ENCODE measurements at places on chromosomes 7 and 10.

DNA sequence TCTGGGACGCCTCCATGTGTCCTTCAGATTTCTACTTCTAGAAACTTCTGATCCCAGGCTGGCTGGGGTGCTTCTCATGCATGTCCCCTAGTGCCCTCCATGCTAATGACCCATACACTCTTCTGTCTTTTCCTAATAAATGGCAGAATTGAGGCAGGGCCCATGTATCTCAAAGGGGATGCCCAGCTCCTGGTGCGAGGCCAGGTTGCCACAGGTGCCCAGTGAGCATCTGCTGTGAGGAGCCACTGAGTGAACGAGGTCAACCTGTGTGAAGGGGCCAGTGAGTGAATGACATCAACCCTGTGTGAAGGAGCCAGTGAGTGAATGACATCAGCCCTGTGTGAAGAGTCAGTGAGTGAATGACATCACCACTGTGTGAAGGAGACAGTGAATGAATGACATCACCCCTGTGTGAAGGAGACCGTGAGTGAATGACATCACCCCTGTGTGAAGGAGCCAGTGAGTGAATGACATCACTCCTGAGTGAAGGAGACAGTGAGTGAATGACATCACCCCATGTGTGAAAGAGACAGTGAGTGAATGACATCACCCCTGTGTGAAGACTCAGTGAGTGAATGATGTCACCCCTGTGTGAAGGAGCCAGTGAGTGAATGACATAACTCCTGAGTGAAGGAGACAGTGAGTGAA lies 478.9 kb downstream of the PTPRN2 start:
- no peak for DNase-seq

DNA sequence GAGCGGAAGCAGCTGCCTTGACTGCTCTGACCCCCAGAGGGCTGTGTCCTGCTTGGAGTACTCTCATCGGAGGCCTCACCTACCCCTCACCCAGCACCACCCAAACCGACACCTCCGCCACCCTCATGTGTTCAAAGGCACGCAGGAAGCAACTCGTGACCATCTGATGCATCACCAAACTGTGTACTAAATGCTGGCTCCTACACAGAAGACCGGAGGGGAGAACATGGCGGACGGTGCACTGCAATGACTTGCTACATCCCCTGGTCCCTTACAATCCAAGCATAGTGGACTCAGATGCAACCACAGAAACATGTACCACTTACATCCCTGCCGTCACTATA lies 3.4 kb downstream of the PDAP1 start:
- no peak for DNase-seq

DNA sequence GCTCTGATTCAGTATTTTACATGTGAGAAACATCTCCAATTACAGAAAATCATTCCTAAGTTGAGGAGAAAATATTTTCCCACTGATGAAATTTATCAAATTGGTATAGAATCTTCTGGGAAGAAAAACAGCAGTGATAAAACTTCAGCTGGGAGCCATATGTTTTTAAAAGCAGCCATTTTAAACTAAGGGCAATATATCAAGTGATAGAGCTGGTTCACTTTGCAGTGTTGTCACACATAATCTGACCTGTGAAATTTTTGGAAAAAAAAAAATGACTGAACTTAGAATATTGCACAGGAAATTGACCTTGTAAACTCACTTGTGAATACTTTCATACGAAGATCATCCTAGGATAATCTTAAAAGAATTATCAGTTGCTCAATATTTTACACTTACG lies 10.5 kb upstream of the EZH2 start:
- DNase-seq: no peak

DNA sequence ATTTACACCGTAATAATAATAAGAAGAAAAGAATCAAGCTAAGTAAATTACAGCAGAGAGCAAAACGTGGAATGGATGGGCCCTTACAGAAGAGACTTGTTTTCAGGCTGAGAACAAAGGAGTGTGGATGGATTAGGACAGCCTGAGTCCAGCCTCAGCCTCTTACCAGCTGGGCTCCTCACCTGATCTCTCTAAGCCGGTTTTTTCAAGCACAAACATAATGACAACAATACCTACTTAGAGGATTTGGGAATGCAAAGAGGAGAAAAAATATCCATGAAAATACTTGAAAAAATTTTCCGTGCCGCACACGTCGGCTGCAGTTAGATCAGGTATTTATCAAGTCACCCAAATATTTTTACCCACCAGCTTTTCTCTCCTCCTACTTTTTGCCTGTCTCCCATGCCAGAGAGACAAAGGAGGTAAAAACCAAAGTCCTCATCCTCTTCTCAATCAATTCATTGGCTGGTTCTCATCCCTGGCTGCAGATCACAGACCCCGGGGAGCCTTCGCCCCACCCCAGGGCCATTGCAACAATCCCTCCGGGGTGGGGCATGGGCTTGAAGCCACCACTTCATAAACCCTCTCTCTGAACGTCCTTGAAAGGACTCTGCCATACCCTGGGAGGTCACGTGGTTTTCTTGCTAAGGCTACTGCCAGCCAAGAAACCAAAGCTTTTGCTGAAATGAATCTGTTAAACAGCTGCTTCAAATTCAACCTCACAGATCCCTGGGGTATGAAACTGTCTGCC lies 29.7 kb upstream of the GTF2I start:
- DNase-seq: no peak

- no peak for DNase-seq
These were observed 233.3 kb downstream of the HPSE2 start for GRCh38 chr10:99002392-99002791.

DNA sequence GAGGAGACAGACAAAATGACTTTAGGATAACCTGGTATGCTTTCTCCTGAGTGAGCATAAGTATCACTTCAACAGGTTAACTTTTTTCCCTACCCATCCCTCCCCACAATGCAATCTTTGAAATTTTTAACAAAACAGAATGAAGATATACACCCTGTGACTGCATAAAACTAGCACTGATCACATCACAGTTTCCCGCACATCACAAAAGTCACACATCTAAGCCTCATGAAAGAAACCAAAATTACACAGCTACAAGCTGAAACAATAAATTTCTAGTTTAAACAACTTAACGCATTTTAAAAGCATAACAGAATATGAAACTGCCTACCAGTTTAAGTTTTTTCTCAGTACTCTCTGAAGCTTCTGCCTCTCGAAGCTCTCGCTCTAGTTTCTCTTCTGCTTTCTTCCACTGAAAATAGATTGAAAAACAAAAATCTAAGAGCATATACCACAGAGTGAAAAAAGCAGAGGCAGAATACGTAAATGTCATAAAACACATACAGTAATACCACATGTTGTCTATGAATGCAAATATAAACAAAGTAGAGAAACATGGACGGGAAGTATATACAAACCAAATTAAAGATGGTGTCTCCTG lies 18.1 kb downstream of the NOC3L start:
- DNase-seq: no peak

- no peak for DNase-seq
These were observed 759.0 kb upstream of the GALNT17 start for GRCh38 chr7:70372768-70373515.

DNA sequence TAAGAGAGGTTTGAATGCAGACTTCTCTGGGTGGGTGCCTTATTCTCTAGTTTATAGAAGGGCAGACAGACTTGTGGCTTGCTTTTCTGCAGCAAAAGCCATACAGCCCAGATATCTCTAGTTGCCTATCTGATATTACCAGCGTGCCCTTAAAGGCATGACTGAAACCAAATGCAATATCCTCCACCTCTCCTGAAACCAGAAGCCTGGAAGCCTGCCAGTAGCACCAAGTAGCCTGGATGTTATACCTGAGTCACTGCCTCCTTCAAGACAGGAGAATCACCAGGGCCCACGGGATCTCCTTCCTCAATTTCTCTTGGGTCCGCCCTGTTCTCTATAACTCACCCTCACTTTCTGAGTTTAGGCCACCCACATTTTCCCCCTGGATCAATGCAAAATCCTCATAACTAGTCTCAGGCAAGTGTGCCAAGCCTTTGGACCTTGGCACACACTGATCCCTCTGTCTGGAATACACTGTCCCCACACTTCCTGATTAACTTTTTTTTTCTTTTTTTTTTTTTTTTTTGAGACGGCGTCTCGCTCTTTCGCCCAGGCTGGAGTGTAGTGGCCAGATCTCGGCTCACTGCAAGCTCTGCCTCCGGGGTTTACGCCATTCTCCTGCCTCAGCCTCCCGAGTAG lies 638.4 kb downstream of the GALNT17 start:
- DNase-seq: no peak

- DNase-seq: no peak
These were observed 29.4 kb downstream of the GRID1 start for GRCh38 chr10:86337121-86337601.

DNA sequence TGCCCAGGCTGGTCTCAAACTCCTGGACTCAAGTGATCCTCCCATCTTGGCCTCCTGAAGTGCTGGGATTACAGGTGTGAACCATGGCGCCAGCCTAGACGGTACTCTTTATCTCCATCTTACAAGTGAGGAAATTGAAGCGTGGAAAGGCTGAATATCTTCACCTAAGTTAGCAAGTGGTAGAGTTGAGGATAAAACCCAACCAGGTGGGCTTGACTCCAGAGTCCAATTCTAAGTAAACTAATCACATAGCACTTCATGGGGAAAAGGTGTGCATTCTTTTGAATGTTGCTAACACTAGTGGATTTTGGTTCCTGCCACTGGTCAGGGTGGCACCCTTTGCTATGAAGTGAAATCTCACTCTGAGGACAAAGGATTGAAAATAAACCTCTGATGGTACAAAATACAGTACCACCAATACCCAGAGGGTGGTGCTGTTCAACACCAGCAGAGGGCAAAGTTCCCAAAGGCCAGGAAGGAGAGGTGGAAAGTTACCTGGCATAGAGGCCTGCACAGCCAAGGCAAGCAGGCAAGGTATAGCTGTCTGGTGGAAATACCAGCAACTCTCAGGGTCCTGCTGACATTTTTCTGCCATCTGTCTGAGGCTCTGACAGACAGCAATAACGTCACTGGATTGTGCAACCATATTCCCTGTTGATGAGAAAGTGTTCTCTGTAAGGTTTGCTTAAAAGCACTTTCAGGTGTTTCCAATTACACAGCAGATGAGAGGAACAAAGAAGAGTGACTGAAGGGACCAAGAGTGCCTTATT lies 17.6 kb downstream of the ZDHHC16 start:
- no peak for DNase-seq

DNA sequence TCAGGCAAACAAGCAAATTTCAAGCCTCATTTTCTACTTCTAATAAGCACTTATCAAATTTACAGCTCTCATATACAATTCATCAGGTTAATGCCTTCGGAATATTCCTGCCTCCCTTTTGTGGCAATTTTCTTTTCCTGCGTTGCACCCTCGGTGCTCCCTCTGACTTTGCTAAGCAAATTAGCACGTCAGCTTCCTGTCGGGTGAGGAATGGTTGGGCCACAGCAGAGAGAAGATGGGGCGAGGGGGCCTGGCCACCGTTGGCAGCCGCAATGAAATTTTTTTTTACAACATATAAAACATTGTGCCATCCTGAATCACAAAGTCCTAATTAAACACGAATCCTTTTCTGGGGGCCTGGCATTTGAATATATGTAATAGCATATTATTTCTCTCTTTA lies 28.1 kb downstream of the ELFN1 start:
- DNase-seq: no peak

- DNase-seq: no peak
These were observed 14.9 kb downstream of the TMEM72 start for GRCh38 chr10:44925811-44926750.

- DNase-seq: no peak
These were observed 8.7 kb downstream of the WBP1L start for GRCh38 chr10:102752266-102752930.

DNA sequence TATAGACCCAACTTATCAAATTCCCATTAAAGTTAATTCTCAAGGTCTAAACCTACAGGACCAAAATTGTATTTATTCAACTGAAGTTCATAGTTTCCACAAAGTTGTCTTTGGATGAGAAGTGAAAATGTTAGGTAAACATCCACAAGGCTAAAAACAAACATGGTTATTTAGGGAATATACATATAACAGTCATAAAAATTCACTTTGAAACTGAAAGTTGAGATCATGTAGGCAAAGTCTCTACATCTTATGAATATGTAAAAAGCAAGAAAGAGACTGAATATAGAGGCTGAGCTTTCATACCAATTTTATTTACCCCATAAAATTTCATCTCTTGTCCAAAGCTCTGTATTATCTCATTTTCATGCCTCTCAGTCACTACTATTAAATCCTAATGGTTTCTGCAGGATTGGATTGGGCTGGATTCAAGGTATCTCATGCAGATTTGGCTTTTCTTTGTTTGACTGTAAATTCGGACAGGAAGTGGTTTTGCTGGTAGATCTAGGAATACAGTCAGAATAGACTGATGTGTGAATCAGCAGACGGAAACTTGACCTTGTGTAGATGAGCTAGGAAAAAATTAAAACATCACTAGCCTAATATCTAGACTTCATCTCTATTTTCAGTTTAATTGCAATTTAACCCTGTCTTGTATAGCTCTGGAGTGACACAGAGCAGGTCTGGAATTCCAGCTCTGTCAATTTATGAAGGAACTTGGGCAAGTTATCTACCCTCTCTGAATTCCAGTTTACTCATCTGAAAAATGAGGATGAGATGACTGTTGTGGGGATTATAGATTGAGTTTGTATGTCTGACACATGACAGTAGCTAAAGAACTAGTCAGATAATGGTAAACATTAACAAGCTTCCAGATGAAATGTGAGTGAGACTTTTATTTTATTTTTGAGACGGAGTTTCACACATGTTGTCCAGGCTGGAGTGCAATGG lies 27.3 kb upstream of the SKAP2 start:
- DNase-seq: no peak

DNA sequence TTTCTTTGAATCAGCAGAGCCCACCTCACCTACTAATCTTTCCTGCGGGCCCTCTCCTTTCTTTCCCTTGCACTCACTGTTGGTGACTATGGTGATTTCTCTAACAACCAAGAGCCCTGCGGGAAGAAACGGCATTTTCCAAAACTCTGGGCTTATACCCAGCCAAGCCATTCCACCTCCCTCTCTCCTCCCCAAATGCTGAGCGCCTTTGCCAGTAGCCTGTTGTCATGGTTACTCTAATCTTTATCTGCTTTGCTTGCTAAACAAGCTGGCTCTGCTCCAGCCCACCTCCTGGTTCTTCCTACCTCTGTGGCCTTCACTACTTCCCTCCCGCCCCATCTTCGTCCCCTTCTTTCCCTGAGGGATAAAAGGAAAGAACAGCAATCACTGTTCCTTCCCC lies 86.7 kb downstream of the DGKI start:
- no peak for DNase-seq

DNA sequence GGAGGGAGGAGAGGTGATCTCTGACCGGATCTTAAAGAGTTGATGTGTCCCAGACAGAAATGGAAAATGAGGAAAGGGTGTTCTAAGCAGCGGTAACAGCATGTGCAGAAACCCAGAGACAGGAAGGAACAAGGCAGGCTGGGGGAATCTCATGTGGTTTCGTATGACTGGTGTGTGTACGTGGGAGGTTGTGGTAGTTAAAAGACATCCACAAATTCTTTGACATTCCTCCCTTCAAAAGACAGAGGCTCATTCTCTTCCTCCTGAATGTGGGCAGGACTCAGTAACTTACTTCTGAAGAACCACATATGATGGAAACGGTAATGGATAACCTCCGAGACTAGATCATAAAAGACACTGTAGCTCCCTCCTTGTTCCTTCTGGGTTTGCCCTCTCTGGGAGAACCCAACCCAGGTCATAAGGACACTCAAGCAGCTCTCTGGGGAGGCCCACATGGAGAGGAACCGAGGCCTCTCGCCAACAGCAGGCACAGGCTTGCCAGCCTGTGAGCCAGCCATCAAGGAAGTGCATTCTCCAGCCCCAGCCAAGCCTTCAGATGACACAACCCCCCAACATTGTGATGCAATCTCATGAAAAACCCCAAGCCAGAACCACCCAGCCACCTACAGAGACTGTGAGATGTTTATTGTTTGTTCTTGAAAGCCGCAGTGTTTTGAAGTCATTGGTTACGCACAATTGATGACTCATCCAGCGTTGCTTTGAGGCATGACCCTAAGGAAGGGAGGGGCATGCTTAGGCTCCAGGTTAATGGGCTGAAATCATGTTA lies 116.0 kb downstream of the SLIT1 start:
- peak; percentile 12 for DNase-seq

Measured in activated T-helper 9 cell treated with anti-CD3 and anti-CD28 coated beads, Interleukin-2, amount 50 U/mL, for 16 hours (primary cell).